ENCODE measurements at places on chromosomes 2 and 18. TPM values are rescaled to one million over a fixed set of nuclear protein-coding genes. Genes with fewer than 3 reads are reported as not detected.
A peak's percentile ranks its signal among the peaks of the same experiment; 100 is the strongest.

- no peak for DNase-seq
Measured at GRCh38 chr2:214836568-214836967, 27.1 kb upstream of the BARD1 start.

GRCh38 chr18:28760299-28760698 is 583.4 kb upstream of the CDH2 start:
- DNase-seq = no peak

DNA sequence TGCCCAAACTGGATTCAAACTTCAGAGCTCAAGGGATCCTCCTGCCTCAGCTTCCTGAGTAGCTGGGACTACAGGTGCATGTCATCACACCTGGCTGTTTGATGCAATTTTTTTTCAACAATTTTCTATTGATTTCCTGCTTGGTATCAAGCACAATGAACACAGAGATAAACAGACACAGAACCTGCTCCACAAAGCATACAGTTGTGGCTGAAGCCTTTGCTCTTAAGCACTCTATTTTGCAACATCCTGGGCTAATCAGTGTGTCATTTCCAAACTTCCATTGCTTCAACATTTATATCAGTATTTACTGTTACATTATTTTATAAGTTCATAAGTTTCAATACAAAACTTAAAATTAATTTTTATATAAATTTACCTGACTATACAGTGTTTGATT is 79.4 kb downstream of the NEB start:
- no peak for DNase-seq

Gene IL1RL1
- total RNA-seq = 12.1 TPM

Gene TPO
- 21.0 TPM for total RNA-seq

GRCh38 chr2:111100087-111100764 is 20.5 kb upstream of the BCL2L11 start:
- DNase-seq = no peak

Gene MITD1
- 23.6 TPM for total RNA-seq

DNA sequence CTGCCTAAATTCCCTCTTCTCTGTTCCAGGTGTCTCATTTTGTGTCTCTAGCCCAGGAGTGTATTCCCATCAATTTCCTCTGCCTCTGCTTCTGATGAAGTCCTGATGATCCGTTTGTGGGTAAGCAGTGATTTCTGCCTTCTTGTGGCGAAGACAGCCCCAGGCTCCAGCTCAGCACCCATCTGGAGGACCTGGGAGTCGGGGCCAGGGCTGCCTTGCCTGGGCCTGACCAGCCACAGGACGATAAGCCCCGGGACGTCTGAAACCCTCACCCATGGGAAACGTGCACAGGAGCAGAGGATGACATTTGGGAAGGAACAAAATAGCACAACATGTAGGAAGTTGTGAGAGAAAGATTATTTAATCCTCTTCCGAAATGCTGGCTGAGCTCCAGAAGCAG is 206.9 kb downstream of the FBXO15 start:
- no peak for DNase-seq

- DNase-seq = no peak
Measured at GRCh38 chr18:63505566-63506335, 29.0 kb downstream of the SERPINB5 start.

GRCh38 chr2:56191617-56192016 is 7.8 kb downstream of the CCDC85A start:
- no peak for DNase-seq

Gene LYPD6
- total RNA-seq = 3.9 TPM

DNA sequence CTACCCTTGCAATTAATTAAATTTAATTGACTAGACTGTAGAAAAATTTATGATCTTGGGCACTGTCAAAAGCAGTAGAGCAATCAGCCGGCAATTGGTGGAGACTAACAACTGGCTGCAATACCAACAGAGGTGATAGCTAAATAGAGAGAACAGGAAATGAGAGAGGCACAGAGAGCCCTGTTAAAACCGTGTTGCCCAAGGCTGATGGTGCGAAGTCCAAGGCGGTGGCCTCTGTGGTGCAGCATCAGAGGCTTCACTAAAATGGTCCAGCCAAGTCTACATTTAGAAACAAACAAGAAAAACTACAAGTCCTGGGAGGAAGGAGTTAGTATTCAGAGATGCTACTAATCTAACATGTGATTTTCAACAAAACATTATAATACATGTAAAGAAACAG is 115.6 kb downstream of the NETO1 start:
- no peak for DNase-seq

DNA sequence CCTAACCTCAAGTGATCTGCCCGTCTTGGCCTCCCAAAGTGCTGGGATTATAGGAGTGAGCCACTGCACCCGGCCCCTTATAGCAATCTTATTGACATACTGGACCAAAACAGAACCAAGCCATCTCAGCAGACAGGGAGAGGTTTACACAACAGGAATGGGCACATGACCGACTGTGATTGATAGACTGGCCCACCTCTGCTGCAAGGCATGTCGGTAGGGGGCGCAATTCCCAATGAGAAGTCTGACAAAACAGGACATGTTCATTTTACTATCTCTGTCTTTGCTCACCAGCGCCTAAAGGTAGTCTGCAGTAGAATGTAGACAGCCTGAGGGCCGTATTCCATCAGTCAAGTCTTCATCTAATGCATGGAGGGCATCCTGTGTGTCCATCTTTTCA is 2.0 kb downstream of the LYPD6B start:
- no peak for DNase-seq

- peak; percentile 84 for DNase-seq
Measured at GRCh38 chr2:237673130-237674001, 46.0 kb downstream of the LRRFIP1 start.

Gene CENPA
- total RNA-seq = not detected

Gene CPLX4
- total RNA-seq = not detected

DNA sequence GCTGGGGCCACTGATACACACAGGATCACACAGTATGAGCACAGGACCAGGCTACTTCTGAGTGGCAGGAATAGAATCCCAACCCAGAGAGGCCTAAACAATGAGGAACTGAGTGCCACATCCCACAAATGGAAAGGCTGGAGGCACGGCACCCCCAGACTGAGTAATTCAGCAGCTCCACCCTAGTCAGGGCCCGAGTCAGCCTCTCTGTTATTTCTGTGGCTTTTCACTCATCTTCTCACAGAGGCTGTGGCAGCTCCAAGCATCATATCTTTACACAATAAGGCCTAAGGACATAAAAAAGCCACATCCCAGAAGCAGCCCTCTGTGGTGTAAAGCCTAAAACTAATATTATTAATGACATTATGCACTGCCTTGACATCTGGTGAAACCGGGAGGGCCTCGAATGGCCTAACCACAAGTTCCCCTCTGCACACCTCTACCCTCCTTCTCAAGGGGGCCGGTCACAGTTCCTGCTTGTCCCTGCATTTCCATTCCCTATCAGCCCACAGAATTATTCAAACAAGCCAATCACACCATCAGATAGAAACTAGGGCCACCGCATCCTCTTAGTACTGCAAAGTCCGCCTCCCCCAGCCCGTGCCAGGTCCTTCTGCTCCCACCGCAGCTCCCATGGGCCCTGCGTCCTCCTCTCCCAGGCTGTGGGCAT is 12.5 kb upstream of the MAL start:
- DNase-seq = no peak

Gene FKBP1B
- total RNA-seq = 3.2 TPM

GRCh38 chr18:29823671-29824070 is 1218.9 kb downstream of the DSC3 start:
- no peak for DNase-seq

- DNase-seq = no peak
Measured at GRCh38 chr18:13543144-13543543, 183.2 kb downstream of the FAM210A start.

DNA sequence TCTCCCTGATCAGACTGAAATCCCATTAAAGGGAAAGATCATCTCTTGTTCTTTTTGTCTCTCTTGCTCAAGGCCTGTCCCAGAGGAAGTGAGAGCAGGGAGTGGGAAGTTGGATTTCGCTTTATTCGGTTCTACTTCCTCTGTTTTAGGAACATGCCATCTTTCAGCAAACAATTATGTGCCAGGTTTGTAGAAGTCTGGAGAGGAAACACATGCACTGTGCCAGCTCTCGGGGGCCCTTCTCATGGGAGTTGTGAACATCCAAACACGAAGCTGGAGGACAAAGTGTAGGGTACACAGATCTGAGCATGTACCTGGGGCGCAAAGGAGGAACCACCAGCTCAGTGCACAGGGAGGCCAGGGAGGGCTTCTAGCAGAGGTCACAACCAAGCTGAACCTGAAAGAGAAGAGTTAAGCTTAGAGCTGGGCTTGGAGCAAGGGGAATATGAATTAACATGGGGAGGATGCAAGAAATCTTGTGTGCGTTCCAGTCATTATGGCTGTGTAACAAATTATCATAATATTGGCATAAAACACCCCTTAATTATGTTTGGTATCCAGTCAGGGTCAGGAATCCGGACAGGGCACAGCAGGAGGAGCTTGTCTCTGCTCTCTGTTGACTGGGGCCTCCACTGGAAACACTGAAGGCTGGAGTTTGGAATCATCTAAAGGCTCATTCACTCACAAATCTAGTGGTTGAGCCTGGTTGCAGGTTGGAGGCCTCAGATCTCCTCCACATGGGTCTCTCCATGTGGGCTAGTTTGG is 128.6 kb downstream of the ZFP36L2 start:
- no peak for DNase-seq

- DNase-seq = no peak
Measured at GRCh38 chr18:41331661-41332060, 623.4 kb upstream of the PIK3C3 start.

- DNase-seq = no peak
Measured at GRCh38 chr2:241563981-241564595, 5.5 kb downstream of the BOK start.

Gene ALPG
- total RNA-seq = not detected

GRCh38 chr2:121196132-121196848 is 88.7 kb downstream of the TFCP2L1 start:
- peak; percentile 78 for DNase-seq

DNA sequence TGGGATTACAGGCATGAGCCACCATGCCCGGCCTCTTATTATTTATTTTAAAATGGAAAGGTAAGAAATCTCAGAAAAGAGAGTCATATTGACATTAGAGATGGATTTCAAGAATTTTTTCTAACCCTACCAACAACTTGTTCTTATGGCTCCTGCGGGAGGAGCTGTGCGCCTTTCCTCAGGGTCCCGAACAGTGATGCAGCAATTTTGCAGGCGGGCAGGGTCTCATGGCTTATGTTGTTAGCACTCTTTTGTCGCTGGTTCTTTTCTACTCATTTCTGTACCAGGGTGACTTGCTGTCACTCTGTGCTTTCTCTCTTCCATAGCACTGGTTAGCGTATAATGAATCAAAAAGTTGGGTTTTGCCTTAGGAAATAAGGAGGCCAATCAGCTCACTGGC is 148.8 kb upstream of the DLGAP1 start:
- no peak for DNase-seq

- DNase-seq = no peak
Measured at GRCh38 chr2:127627740-127628571, 18.0 kb upstream of the GPR17 start.

- no peak for DNase-seq
Measured at GRCh38 chr2:52135235-52135634, 1103.3 kb upstream of the NRXN1 start.

- DNase-seq = no peak
Measured at GRCh38 chr2:71893646-71894045, 254.0 kb downstream of the CYP26B1 start.

Gene FEV
- not detected for total RNA-seq

Gene FBXO41
- total RNA-seq = 1.6 TPM

DNA sequence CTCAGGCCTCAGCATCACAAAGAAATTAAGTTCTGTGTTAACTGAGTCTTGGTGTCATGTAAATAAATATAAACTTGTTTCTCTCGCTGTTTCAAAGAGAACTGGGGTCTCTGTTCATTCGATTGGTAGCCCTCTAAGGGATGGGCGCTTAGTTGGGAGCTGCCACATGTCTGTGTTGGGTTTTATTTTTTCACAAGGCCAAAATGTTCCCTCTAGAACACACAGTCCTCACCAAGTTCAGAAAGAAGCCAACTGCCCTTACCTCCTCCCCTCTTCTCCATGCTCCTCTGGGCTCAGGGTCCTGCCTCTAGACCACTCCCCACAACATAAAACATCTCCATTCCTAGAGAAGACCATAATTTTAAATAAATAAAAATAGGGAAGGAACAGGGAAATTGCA is 490.9 kb downstream of the TNS1 start:
- DNase-seq = no peak

- no peak for DNase-seq
Measured at GRCh38 chr2:174553811-174554493, 43.7 kb downstream of the WIPF1 start.

Gene NOP58
- 96.2 TPM for total RNA-seq

DNA sequence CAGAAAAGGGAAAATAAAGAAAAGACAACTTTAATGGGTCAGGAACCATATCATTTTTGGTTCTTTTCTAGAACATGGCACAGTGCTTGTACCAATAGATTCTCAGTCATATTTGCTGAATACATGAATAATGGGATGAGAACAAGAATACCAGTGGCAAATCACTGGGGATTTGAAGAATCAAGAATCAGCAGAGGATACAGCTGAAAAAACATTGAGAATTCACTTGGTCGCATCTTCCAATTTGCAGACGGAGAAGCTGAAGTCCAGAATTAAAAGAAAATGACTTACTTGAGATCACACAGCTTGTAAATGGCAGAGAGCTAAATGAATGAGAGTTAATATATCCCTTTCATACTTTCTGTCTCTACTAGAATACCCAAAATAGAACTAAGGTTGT is 362.2 kb downstream of the RAD51AP2 start:
- DNase-seq = no peak

DNA sequence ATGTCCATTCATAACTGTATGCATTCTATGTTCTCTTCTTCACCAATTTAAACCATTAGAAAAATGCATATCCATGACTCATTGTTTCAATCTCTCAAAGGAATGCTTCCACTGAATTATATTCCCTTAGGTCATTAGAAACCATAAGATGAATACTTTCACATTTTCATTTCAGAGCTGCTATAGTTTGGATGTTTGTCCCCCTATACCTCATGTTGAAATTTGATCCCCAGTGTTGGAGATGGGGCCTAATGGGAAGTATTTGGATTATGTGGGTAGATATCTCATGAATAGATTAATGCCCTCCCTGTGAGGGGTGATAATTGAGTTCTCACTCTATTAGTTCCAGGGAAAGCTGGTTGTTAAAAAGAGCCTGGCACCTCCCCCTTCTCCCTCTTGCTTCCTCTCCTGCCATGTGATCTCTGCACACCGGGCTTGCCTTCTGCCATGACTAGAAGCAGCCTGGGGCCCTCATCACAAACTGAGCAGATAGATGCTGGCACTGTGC is 35.7 kb downstream of the THUMPD2 start:
- no peak for DNase-seq

GRCh38 chr18:41666231-41666630 is 288.8 kb upstream of the PIK3C3 start:
- DNase-seq = no peak

GRCh38 chr2:229679393-229680125 is 34.8 kb downstream of the DNER start:
- DNase-seq = no peak

GRCh38 chr2:29871541-29871940 is 49.8 kb downstream of the ALK start:
- no peak for DNase-seq

Gene CD302
- 61.0 TPM for total RNA-seq

Gene CKAP2L
- not detected for total RNA-seq

- DNase-seq = no peak
Measured at GRCh38 chr18:44683556-44683955, 2.9 kb downstream of the SETBP1 start.

- DNase-seq = peak; percentile 48
Measured at GRCh38 chr2:240963868-240964703, 34.3 kb upstream of the SNED1 start.

Gene SERPINB7
- not detected for total RNA-seq

Gene FBXO48
- 1.1 TPM for total RNA-seq

Gene CTNNA2
- total RNA-seq = 0.16 TPM

Gene SLC38A11
- 2.2 TPM for total RNA-seq

Data from breast epithelium (tissue), 4 donors.